Activated T-cell treated with anti-CD3 and anti-CD28 coated beads, Interleukin-2, amount 50 U/mL, for 24 hours (primary cell): ENCODE measurements at places on chromosomes 7 and 10.

DNA sequence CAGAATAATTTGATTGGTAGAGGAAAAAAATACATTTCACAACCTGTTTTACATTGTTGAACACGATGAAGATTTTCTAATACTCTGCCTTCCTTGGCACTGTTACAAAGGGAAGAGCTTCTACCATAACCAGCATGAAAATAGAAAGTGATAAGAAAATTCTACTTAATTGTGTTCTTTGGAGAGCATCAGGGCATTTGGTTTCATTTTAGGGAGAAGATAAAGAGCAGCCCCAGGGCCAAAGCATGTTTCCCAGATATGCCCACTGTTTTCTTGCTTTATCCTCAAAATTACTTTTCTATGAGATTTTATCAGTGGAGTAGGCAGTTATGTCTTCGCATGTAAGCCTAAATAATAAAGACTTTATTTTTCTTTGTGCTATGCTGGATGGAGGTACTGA lies 9.5 kb downstream of the CHRM2 start:
- no peak for DNase-seq

GRCh38 chr7:94044806-94045205 lies 40.7 kb upstream of the BET1 start:
- DNase-seq, result no peak

GRCh38 chr10:1576467-1577372 lies 160.6 kb downstream of the ADARB2 start:
- no peak for DNase-seq

- no peak for DNase-seq
These were observed 471.9 kb upstream of the PODXL start for GRCh38 chr7:132028144-132028920.

DNA sequence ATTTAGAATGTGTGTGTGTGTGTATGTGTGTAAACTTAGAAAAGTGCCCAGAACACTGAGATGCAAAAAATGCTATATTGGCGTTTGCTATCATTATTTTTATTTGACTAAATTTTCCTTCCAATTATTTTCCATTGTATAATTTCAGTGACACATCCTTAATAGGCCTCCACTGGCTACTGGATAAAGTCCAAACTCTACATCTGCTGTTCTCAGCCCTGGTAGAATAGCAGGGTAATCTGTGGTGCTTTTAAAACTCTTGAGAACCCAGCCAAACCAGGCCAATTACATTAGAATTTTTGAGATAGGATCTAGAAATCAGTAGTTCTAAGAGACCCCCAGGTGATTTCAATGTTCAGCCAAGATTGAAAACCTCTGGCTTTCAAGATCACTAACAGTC lies 66.4 kb downstream of the ZNF503 start:
- no peak for DNase-seq

DNA sequence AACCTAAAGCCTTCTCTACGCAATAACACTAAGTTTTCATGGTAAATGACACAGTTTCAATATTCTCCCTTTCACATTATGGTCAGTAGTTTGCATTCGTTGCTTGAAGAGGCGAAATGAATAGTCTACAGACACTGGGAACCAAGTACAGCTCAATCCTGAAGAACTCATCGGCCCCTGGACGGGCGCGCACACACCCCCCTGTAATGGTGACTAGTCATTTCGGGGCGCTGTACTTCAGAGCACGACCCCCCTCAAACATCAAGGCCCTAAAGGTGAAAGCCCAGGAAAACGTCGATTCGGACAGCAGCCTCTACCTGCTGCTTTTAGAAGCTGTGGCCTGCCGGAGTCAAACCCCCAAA lies 1.0 kb downstream of the NT5C2 start:
- no peak for DNase-seq

GRCh38 chr10:69278446-69278963 lies at the start of gene HK1:
Gene HK1 (plus strand): TSS chr10:69278496.
- no peak for DNase-seq

DNA sequence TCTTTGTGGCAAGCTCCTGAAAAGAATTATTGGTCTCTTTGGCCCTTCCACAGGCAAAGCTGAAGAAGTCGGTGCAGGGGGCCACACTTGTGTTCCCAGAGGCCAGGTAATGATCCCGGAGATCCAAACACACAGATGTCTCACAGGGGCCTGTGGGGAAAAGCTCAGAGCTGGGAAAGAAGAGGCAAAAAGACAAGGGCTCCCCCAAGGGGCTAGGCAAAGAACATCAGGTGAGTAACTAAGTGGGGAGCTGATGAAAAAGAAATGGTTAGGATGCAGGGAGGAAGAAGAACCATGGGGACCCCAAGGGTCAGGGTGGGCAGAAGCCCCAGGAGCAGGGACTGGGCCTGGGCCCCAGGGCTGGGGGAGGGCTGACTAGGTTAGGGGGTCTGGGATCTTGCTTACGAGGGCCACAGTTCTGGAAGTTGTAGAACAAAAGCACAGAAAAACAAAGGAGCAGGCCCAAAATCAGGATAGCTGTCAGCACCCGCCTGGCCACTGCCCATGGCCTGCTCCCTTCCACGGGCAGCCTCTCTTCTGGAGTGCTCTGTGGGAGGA lies 1.1 kb downstream of the KEL start:
- DNase-seq, result no peak

DNA sequence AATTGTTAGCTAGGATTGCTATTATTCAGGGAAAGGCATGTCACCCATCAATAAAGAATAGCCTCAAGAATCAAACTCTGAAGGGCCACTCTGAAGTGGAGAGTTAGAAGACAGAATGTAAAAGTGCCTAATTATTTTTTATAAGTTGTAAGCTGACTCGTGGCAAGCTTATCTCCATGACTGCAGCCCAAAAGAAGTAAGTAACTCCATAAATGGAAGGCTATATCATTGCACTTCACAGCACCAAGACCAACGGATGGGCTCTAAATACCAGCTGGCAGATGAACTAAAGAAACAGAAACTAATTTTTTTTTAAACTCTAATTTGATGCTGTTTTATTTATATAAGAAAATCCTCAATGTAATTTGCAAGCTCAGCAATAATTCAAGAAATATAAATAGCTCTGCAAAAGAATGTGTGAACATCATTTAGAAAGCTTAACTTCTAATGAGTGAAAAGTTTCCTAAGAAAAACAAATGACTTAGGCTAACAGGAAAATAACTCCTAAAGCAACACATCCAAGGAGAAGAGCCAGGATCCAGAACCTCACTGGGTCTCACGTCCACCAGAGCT lies 165.5 kb downstream of the SNX13 start:
- DNase-seq, result no peak

GRCh38 chr10:100175875-100176274 lies 10.0 kb downstream of the ERLIN1 start:
- no peak for DNase-seq

GRCh38 chr7:140222814-140223213 lies 46.0 kb upstream of the KDM7A start:
- DNase-seq, result no peak

DNA sequence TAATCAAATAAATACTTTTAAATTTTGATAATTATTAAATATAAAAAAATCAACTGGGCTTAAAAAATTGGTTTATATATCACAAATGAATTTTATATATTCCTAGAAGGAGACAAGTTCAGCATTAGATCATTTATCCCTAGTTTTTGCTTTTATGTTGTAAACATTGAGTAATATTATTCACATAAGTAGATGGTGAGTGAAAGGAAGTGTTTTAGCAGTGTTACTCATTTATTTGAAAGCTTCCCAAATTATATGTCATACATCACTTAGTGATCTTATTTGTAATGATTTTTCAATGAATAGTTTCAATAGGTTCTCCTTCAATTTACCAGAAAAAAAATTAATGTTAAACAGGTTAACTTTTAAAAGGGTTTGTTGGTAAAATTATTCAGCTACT lies 15.8 kb downstream of the KLLN start:
- DNase-seq, result no peak

GRCh38 chr7:98526059-98526458 lies 91.0 kb upstream of the NPTX2 start:
- no peak for DNase-seq

GRCh38 chr7:122463631-122464030 lies 159.1 kb upstream of the FEZF1 start:
- DNase-seq, result no peak

DNA sequence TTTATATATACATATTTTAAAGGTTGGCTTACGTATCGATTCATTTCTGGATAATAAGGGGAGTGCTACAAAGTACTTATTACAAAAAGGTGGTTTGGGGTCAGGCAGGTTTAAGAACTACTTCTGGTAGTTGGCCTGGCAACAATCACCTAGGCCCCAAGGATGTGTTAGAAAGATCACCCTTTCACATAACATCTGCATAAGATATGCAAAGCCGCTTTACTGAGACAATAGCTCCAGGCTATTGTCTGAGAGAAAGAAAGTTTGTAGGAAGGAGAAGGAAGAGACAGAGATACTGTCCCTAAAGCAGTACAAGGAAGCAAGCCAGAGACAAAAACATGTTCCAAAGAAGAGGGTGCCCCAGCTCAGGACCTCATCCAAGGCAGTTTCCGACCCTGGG lies 6.2 kb downstream of the PAXIP1 start:
- DNase-seq, result no peak

DNA sequence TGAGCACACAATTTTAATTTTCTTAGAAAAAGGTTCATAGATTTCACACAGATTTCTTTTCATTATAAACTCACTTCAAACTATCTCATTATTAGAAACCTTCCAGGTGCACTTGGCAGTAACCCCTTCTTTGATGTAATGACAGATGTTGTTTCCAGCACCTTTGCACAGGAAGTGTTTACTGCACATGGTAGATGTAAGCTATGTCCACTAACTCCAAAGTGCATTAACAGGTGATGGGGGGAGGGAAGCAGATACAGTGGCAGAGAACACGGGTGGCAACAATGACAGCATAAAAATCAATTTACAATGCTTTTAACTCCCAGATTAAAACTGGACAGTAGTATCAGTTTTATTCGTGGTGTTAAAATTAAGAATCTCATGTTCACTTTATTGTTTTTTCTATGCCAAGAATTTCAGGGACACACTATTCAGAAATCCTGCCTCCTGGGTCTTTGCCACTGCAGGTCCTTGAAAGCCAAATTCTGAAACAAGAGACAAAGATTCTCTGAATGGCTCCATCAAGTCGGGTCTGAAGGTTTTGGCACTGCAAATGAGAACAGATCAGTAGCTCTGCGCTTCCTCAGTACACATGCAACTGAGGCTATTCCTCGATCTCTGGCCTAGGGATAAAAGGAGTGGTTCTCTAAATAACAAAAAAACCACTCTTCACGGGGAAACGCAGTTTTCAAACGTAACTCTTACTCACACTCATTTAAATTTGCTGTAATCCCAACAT lies 187.7 kb downstream of the JAZF1 start:
- DNase-seq, result no peak

- DNase-seq, result no peak
These were observed 18.1 kb downstream of the KCNH2 start for GRCh38 chr7:150959739-150960734.

- no peak for DNase-seq
These were observed 743 bp downstream of the OR2A5 start for GRCh38 chr7:144049491-144049890.

DNA sequence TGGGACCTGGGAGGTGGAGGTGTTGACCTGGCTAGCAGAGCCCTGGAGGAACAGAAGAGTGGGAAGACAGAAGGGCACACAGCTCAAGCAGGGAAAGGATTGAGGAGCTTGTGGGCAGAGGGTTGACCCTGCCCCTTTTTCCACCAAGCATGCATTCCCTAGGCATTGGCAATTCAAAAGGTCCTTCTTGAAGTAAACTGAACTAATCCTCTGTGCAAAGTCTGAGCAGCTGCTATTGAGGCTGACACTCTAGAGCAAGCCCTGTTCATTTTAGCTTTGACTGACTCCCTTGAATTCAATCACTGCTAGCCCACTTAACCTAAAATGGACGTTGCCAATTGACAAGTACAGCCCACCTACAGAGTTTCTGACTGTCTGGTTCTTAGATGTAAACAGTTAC lies 116.5 kb upstream of the TNS3 start:
- no peak for DNase-seq

DNA sequence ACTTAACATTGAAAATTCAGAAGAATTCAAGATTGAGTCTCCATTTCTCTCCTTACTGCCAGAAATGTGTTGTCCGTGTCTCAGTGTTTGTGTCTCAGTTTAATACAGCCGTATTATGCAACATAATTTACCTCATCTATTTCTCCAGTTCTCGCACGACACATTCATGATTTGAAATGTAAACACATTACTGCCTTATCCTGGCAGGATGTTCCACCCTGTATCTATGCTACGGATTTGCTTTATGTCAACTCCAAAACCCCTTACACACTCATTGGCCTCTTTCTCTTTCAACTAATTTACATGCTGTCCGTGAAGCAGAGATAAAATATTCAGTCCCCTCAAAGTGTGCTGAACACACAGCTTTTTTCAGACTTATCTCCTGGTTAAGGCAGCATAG lies 653.7 kb upstream of the SEMA3D start:
- DNase-seq, result no peak

DNA sequence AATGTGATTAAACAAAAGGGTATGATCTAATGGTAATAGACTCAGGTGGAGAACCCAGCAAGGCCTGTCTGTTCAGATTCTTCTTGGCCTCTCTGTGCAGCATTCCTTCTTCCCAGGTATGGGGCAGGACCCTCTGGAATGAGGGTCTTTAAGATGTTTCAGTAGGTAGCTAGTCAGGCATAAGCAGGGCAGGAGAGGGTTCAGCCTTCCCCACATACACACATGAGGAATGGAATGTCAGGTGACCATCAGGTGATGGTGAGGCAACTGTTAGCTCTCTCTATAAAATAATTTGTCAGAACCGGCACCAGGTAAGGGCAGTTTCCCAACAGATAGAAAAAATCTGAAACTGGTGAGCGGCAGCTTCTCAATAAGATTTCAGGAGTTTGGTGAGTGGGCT lies 222.3 kb upstream of the PHYHIPL start:
- DNase-seq, result no peak

- no peak for DNase-seq
These were observed 58.6 kb downstream of the PLXDC2 start for GRCh38 chr10:19874791-19875190.

GRCh38 chr7:1078985-1079384 lies 8.9 kb upstream of the GPER1 start:
- DNase-seq, result no peak

GRCh38 chr7:71290452-71290851 lies 158.5 kb downstream of the GALNT17 start:
- no peak for DNase-seq

- DNase-seq, result no peak
These were observed 93.7 kb downstream of the CFAP58 start for GRCh38 chr10:104447331-104447730.

- no peak for DNase-seq
These were observed 25.9 kb upstream of the CDK13 start for GRCh38 chr7:39924122-39924521.

DNA sequence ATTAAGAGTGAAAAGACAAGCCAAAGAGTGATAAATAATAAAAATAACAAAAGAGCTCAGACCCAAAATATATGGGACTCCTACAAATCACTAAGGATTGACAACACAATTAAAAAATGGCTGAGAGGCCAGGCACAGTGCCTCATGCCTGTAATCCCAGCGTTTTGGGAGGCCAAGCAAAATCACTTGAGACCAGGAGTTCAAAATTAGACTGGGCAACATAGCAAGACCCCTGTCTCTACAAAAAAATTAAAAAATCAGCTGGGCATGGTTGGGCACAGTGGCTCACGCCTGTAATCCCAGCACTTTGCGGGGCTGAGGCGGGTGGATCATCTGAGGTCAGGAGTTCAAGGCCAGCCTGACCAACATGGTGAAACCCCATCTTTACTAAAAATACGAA lies 137.3 kb downstream of the IDE start:
- DNase-seq, result no peak
